ENCODE measurements at places on chromosomes 5 and 9.
A peak's percentile ranks its signal among the peaks of the same experiment; 100 is the strongest.

DNA sequence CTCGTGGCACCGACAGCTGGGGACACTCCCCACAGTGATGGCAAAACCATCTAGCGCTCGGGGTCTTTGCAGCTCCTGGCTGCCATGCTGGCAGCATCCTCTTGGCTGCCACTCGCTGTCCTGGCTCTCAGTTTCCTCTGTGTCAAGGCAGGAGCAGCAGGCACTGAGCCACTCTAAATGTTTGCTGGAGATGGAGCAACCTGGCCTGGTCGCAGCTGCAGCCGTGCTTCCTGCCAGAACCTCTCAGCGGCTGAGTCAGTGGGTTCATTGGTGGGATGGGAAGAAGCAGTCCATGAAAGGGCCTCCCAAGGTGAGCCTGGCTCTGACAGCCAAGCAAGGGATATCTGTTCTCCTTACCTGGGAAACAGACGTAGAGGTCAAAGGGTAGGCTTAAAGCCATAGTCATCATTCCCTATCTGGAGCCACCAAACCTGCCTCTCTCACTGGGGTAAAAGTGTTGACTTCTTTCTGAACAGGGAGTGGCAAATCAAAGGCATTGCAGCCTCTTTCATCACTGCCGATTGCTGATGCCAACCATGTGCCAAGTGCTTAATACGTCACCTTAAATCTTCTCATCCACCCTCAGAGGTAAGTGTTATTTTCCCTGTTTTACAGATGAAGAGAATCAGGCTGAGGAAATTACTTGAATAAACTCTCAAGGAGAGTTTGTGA, 304.8 kb upstream of the ZNF462 start:
- DNase-seq, result no peak

DNA sequence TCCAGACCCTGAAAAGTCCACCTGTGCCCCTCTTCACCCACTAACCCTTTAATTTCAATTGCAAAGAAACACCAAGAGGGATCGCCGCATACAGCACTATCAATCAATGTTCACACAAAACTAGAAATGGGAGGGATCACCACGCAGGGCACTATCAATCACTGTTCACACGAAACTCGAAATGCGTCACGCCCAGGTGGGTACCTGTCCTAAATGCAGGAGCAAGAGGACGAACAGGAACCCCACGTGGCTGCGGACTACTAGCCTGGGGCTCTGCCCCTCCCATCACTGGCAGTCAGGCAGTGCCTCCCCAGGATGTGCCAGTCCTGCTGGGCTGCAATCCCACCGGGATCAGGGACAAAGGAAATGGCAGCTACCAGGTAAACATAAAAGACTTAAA, 28.2 kb downstream of the RASGEF1C start:
- DNase-seq, result no peak

- DNase-seq, result no peak
Observed at GRCh38 chr5:150514708-150515211, 6.8 kb downstream of the NDST1 start.

GRCh38 chr5:1029282-1029944, 20.8 kb downstream of the NKD2 start:
- no peak for DNase-seq

DNA sequence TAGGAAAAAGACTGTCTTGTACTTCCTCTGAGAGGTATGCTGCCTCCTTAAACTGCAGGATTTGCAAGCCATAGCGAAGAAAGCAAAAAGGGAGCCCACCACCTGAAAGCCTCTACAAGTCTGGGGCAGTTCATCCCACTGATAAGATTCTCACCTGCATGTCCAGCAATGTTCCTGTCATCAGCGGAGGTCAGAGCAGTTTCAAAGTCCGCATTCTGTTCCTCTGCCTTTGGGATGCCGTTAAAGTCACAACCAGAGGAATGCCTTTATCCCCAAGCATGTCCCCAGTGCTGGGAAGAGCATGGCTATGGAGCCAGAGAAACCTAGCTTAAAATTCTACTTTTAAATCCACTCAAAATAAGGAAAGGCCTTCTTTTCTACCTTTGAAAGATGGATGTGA, 220.5 kb downstream of the GLIS3 start:
- DNase-seq, result no peak

- DNase-seq, result no peak
Observed at GRCh38 chr5:107542831-107543231, 127.9 kb downstream of the EFNA5 start.

DNA sequence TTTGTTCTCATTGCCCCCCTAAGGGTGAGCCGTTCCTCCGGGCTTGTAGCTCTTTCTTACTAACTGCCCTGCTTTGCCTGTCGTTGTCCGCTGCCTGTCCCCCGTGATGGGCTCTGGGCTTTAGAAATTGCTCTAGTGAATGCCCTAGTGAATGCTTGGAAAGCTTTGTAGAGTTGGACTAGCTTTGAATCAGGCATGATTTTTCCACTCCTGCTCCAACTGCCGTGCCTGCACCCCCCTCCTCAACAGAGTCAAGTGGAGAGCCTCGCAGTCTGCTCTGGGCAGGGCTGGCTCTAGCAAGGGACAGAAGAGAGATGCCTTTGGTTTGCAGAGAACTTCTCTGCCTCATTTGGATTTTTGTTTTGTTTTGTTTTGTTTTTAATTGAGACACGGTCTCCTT, 46.8 kb upstream of the DAB2IP start:
- DNase-seq, result no peak

DNA sequence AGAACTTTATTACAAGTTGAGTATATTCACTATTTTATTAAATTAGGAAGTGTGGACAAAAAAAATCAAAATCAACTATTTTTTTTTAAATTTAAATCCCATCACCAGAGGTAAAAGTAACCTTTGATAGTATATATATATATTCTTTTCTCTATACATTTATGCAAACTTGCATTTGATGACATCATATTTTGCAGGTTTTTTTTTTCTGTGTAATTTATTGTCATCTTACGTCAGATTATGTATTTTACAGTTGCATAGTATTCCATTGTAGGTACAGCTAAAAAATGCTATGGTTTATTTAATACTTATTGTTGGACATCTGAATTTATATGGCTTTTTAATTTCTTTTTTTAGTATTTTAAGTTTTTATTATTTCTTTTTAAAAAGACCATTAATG, 25.5 kb downstream of the APC start:
- no peak for DNase-seq

DNA sequence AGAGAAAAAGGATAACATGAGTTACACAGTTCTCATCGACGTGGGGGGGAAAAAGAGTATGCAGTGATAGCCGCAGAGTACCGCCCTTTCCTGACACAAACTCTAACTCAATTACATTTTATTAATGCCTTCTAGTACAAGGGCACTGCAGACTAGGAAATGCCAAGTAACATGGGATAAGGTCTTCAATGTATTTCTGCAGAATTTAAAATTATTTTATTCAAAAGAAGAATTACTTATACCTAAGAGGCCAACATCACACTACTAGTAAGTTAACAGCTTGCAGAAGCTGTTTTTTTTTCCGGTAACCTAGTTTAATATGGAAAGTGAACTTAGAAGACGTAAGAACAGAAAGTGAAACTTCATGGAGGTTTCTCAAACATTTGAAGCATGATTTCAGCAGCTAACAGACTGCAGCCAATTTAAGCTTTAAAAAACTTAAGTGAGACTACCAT, 3.9 kb downstream of the SETX start:
- DNase-seq, result peak; percentile 13

DNA sequence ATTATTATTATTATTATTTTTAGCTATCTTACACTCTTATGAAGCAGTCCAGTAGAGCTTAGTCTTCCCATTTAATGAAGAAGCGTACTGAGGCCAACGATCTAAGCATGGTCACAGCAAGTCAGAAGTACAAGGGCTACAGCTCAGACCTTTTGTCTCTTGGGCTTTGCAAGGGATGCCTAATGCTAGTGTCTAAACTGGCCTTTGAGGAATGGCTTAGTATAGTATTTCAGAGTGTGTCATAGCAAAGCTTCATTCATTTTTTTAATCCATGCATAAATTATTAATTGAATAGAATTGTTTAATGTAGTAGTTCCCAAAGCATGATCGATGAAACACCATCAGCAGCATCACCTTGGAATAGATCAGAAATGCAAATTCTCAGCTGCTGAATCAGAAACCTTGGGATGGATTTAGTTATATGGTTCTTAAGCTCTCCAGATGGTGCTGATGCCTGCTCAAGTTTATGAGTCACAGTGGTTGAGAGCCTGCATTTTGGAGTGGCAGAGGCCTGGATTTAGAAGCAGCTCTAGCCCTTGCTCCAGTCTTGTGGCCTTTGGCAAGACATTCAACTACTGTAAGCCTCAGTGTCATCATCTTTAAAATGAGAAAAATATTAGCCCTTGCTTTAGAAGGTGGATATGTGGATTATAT, 6.1 kb downstream of the IL12B start:
- no peak for DNase-seq

GRCh38 chr5:156380848-156381247, 53.9 kb downstream of the SGCD start:
- DNase-seq, result no peak

DNA sequence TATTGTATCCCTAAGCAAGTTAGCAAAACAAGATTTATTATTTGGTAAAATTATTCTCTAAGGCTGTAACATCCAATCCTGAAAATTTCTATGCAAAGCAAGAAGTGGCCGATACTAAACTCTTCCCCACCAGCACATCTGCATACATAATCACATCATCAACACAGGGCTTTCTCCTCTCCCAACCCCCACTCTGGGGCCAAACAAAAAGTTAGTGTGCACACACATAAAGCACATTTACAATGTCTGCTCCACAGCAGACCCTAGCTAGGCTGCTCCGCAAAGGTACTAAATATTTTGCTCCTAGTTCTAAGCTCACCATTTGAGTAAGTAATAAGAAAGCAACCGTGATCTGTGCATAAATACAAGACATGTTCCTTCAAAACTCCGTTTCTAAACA, 3.6 kb downstream of the RNF130 start:
- DNase-seq, result no peak

- DNase-seq, result no peak
Observed at GRCh38 chr9:81538890-81539289, 150.5 kb downstream of the TLE1 start.

GRCh38 chr5:161095953-161096352, 243.9 kb upstream of the ATP10B start:
- no peak for DNase-seq

DNA sequence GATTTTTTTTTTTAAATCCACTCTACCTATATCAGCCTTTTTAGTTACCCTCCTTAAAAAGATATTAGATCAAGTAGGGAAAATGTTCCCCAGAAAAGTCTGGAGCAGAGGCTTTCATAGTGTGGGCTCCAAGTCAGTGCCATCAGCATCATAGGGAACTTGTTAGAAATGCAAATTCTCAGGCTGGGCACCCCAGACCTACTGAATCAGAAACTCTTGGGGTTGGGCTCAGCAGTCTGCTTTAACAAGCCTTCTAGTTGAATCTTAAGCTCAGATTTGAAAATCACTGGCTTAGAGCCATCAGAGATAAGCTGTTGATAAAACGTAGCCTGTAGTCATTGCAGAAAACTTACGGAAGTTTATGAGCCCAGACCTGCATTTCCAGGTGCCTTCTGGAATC, 140.1 kb downstream of the TMEM38B start:
- no peak for DNase-seq

DNA sequence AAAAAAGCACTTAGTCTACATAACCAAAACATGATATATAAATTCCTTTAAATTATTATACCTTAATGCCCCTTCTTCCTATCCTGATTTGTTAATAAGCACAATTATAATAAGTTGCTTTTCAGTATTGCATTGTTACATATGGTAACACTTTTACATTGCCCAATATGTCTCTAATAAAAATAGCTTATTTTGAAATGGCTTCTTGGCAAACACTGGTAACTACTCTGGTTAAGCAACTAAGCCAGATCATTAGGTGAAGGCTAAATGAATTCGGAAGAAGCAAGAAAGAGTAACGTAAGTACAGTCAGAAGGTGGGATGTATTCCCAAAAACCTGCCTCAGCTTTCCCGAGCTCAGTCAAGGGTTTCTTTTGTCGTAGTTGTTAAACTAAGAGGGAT, 85.3 kb downstream of the TTC39B start:
- no peak for DNase-seq

GRCh38 chr5:40694433-40694832, 14.7 kb downstream of the PTGER4 start:
- DNase-seq, result no peak

- DNase-seq, result no peak
Observed at GRCh38 chr5:124596595-124597421, 149.6 kb downstream of the ZNF608 start.

DNA sequence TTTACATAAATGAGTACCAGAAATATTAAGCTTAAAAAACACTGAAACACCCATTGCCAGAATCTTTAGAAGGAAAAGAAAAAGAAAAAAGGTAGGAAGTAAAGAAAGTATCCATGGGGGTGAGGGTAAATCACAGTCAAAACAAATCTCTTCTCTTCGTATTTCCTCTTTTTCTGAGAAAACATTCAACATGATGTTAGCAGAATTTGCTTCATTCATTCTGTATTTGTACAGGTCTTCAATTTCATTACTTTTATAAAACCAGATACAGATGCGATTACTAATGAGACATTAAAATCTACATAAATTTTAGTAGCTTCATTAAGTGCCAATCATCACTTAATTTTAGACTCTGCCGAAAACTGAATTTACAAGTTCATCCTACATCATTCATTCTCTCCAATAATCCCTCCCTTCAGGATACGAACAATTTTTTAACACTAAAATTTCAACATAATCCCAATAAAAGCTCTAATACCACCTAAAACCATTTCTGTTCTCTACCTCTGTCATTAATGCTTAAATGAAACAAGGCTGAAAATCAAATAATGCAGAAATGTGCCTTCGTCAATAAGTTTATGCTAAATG, 7.0 kb downstream of the NR3C1 start:
- DNase-seq, result no peak

DNA sequence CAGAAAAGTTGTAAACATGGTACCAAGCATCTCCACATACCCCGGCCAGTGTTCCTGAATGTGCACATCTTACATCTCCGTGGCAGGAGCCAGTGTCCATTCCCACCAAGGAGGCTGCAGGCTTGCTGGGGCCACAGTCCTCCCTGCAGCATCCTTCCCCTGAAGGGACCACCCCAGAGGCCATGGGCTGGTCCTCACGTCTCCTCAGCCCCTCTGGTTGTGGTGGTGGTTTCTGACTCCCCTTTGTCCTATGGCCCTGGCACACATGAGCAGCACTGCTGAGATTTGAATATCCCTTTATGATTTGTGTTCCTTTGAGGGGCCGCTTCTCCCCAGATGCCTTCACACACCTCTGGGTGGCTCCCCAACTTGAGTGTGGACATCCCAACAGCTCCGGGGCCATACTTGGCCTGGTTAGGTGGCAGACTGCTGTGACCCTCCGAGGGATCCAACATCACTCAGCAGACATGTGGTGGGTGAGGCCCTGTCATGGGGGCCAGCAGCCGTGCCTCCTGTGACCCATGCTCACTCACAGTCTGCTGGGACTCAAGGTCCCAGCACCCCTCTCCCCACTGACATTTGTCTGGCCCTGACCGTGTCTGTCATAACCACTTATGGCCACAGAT, 14.3 kb downstream of the PHF2 start:
- DNase-seq, result no peak

DNA sequence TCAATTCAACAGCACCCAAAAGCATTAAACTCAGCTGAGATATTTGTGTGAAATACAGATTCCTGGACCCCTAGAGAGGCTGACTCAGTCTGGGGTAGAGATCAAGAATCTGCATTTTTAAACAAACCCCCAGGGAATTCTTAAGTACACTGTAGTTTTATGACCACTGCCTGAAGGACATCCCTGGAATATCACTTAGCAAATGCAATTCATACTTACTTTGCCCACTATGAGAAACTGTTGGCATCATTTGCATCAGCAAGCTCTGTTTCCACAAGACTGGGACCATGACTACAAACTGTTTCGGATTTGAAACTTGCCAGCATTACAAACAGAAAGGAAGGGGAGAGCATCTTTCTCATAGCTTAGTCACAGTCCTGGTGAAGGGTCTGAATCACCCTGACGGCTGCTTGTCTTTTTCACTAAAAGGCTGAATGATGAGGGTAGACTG, 63.7 kb downstream of the MLLT3 start:
- peak; percentile 39 for DNase-seq

Measured in stimulated activated naive CD4-positive, alpha-beta T cell treated with Interleukin-2 at 50 U/mL for 16 hours (primary cell).